ENCODE measurements at places on chromosomes 4 and X. TPM values are rescaled to one million over a fixed set of nuclear protein-coding genes. Genes with fewer than 3 reads are reported as not detected.

The ZNF718 gene
- total RNA-seq = 14.4 TPM

DNA sequence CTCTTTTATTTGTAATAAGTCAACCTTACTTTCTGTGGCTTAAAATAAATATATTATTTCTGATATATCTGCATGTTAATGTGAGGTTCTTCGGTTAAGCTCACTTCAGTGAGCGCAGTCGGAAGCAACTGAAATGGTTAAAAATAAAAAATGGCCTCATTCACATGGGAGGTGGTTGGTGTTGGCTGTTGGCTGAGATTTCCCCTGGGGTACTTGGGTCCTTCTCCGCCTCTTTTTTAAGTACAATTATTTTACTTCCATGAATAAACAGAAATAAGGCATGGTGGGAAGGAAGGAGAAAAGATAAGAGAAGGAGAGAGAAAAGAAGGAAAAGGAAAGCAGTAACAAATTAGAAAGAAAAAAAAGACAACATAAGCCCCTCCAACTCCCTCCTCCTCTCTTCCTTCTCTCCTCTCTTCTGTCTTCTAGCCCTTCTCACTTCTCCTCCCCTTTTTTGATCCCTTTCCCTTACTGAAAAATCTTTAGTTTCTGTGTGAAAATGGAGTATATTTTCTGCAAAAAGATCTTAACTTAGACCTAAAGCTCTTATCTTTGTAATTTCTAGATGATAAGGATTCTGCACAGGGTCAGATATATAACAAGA is 19.7 kb upstream of the CXCL3 start:
- DNase-seq = no peak

The INPP4B gene
- total RNA-seq = 20.7 TPM

DNA sequence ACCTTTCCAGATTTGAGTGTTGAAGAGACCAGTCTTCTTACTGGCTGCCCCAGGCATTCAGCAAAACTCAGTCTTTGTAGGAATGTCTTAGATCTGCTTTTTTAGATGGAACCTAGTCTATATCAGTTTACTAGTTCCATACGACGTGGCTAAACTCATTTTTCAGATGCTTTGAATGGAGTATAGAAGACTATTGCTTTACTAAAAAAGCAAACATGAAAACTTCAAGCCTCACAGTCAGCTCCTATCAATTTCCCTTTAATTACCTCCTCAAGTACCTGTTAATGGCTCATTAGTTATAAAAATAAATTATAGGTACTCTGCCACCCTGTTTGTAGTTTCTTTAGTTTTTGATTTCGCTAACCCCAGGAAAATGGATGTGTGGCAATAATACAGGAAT is 63.0 kb upstream of the STOX2 start:
- DNase-seq = no peak

GRCh38 chr4:124337874-124338273 is 374.7 kb downstream of the ANKRD50 start:
- no peak for DNase-seq

The CXCL10 gene
- 1.9 TPM for total RNA-seq

DNA sequence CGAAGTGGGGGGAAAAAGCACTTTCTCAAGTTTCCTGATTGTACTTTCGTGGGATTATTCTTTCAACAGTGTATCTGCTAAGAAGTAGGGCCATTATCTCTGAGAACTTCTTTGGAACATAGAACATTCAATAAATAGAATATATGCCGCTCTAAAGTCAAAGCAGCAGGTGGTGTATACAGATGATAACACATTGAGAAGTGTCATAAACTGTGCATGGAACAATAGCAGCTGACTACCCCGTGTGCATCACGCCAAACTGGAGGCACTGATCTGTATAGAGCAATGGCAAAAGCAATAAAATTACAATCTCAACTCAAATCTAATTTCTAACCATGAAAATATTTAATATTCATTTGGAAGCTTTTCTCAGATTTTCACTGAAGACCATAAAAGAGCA is 175.3 kb downstream of the DCTD start:
- DNase-seq = no peak

The TEX13C gene
- not detected for total RNA-seq

DNA sequence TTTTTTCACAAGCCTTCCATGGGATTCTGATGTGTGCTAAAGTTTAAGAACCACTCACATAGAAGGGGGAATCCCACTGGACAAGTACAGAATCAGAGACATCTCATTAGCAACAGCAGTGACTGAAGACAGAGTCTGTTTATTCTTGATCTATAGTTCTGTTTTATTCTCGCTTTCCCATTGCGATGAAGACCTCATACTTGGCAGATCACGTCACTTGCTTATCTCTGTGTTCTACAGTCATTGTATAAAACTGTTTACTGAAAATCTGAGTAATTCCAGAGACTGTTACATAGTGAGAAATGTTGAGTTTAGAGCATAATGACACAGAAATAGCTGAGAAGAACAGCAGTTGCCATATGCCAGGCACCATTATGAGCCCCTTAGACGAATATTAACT is 185.5 kb downstream of the PTTG2 start:
- DNase-seq = no peak

DNA sequence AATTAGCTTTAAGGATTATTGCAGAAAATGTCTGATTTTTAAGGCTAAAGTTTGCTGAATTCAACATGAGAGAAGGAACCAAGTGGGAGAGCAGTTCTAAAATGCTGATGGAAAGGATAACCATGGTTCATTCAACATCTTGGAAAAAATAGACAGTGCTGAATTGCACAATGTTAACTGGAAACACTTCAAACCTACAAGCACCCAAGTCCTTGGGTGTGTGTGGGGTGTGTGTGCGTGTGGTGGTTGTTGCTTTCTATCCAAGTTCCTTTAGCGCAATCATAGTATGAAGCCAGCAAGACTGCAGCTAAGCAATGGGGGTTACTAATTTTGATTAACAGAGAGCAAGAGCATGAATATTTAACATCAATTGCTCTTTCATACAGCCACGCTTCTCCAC is 29.3 kb upstream of the SCOC start:
- no peak for DNase-seq

The RBM46 gene
- total RNA-seq = 0.06 TPM

DNA sequence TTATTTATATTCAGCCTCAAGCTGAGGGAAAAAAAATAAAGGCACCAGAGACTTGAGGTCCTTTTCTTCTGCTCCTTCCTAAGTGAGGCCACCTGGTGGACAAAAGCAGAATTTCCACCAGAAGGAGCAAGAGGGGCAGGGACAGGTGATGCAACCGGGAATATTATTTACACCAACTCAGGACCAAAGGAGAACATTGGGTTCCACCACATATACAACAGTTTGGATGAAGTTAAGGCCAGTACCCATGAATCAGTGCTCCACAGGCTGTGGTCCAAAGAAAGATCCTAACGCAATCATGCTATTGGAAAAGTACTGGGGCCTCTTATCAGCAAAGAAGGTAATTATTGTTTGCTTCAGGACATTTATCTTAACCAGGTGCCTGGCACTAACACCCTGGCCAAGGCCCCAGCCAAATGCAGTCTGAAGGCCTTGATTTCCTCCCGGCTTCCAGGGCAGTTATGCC is 57.4 kb downstream of the TSC22D3 start:
- DNase-seq = peak; percentile 84

GRCh38 chr4:52824603-52825459 is 37.3 kb upstream of the RASL11B start:
- no peak for DNase-seq

GRCh38 chr4:70802928-70803580 is 36.6 kb downstream of the GRSF1 start:
- no peak for DNase-seq

DNA sequence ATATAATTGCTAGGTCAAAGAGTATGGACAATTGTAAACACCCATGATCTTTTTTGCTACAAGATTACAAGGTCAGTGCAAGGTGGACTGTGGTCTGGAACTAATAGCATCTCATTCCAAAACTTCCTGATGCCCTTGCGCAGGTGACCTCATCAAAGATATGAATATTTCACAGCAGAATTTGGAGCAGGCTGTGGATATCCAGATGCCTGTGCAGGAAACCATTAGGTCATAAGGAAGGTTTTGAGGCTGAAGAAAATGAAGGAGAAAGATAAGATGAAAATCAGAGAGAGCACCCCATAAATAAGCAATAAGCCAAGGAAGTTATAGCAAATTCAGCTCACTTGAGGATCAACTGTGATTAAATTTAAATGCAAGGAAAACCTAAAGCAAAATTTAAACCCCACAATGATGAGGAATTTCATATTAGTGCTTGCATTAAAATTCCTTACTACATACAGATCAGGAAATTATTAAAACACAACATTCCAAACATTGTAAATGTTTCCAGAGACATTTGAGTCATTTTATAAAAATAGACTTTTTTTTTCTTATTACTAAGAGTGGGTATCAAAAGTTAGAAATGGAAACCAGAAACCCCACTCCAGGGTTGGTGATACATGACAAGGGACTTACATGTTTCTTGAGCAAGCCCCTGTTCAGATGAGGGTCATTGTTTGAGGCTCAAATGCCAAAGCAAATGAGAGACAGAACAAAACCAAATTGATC is 100.7 kb upstream of the FAM9C start:
- DNase-seq = no peak

- no peak for DNase-seq
Observed at GRCh38 chrX:72685810-72686456, 28.2 kb downstream of the PHKA1 start.

GRCh38 chr4:123516576-123516975 is 120.0 kb downstream of the SPRY1 start:
- no peak for DNase-seq

The SOX3 gene
- total RNA-seq = 2.1 TPM

GRCh38 chr4:159151689-159152088 is 48.8 kb downstream of the RAPGEF2 start:
- no peak for DNase-seq

DNA sequence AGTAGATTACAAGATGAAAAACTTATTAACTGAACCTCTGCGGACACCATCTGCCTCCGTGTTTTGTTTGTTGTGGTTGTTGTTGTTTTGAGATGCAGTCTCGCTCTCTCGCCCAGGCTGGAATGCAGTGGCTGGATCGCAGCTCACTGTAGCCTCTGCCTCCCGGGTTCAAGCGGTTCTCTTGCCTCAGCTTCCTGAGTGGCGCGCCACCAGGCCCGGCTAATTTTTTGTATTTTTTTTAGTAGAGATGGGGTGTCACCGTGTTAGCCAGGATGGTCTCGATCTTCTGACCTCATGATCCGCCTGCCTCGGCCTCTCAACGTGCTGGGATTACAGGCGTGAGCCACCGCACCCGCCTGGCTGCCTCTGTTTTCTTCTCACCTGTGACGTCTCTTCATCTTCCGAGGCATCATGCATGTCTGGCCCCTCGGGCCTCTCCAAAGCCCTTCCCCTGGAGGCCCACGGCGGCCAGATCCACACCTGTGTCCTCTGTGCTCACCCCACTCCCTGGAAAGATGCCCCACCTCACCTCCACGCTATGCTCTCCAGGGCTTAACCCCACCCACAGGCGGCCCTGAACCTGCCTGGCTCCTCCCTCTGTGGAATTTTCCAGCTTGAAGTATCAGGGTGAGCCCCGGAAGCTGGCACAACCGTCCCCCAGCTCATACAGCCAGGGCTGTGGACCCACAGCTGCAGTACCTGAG is 77.0 kb upstream of the MXD4 start:
- DNase-seq = no peak

DNA sequence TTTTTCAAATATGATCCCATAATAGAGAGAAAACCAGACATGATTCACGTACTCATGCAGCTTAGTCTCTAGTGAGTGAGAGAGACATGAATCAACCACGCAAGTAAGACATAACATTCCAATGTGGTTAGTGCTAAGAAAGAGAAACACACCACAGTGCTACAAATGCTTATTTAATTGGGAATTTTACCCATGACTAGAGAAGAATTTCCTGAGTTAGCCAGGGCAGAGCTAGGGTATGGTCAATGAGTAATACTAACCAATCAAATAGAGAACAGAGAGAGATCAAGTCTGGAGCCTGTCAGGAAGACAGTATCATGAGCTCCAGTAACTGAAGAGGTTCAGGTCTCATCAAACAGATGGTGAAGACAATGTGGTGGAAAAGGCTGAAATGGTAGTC is 495.2 kb downstream of the PDGFC start:
- no peak for DNase-seq

The CFAP47 gene
- total RNA-seq = 16.8 TPM

- no peak for DNase-seq
Observed at GRCh38 chr4:113699772-113700171, 61.8 kb downstream of the CAMK2D start.

DNA sequence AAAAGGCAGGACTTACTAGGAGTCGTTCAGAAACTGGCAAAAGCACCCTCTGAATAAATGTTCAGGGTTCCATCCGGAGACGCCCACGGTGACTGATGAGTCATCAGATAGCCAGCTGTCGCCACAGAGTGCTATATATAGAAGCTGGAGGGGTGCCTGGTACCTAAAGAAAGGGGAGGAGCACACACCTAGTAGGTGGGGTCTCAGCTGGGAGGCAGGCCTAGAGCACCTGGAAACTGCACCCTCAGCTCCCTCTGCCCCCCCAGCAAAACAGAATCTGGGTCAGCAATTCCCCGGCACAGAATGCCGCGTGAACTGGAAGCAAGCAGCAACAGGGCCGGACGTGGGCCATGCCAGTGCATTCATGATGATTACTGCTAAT is 242.0 kb downstream of the BCOR start:
- no peak for DNase-seq

DNA sequence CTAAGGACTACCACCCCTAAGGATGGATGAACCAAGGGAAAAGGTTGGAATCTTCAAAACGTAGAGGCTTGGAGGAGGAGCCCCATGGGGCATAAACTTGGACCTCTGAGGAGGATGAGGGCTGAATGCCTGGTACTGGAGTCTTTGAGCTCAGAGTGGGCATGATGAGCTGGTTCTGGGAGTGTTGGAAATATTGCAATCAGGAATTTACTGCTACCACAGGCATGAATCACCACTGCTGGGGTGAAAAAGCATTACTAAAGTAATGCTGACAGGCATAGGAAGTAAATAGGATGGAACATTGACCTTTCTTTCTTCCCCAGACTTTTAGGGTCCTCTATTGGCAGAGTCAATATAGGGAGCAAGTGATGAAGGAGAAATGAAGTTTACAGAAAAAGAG is 105.8 kb upstream of the RPS6KA3 start:
- no peak for DNase-seq

The PLP1 gene
- 2,816 TPM for total RNA-seq

- DNase-seq = no peak
Observed at GRCh38 chr4:54548098-54548620, 109.6 kb upstream of the KIT start.

The JADE3 gene
- 7.4 TPM for total RNA-seq

The SRPX2 gene
- total RNA-seq = 5.4 TPM
